Upper lobe of left lung (tissue), 6 donors: ENCODE measurements at places on chromosomes 2 and 18.

GRCh38 chr2:71457123-71457915, 4.0 kb downstream of the DYSF start:
- peaks cover 26% of the 10 kb centered on the region for H3K4me1 ChIP-seq
- no peak for DNase-seq
- H3K27me3 ChIP-seq: no peaks in the 10 kb centered on the region
- no peaks in the 10 kb centered on the region for H3K36me3 ChIP-seq
- H3K27ac ChIP-seq: no peak overlapping the region

DNA sequence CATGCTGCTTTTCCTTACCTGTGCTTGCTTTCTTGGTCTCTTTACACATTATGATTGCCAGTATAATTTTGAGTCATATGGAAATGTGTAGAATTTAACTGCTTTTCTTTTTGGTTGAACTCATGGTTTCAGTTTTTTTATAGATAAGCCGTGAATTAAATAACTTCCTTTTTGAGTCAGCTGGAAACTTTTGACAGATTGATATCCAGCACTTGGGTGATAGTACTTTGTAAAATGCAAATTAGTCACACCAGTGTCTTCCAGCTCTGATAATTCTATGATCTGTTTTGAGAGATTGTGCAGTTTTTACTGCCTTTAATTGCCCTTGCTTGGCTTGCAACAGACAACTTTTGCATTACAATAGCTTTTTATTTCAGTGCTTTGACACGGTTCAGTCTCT, 86.4 kb downstream of the NCOA1 start:
- no peak overlapping the region for H3K4me3 ChIP-seq
- H3K4me1 ChIP-seq: no peaks in the 10 kb centered on the region
- H3K36me3 ChIP-seq: no peaks in the 10 kb centered on the region
- DNase-seq: no peak
- H3K27ac ChIP-seq: no peak overlapping the region
- H3K27me3 ChIP-seq: no peaks in the 10 kb centered on the region

- no peaks in the 10 kb centered on the region for H3K27me3 ChIP-seq
- H3K27ac ChIP-seq: peak overlapping the region; percentile 50
- peaks cover 71% of the 10 kb centered on the region for H3K36me3 ChIP-seq
- H3K4me1 ChIP-seq: peaks cover 28% of the 10 kb centered on the region
Observed at GRCh38 chr2:217804791-217805667, 197.8 kb downstream of the TNS1 start.

DNA sequence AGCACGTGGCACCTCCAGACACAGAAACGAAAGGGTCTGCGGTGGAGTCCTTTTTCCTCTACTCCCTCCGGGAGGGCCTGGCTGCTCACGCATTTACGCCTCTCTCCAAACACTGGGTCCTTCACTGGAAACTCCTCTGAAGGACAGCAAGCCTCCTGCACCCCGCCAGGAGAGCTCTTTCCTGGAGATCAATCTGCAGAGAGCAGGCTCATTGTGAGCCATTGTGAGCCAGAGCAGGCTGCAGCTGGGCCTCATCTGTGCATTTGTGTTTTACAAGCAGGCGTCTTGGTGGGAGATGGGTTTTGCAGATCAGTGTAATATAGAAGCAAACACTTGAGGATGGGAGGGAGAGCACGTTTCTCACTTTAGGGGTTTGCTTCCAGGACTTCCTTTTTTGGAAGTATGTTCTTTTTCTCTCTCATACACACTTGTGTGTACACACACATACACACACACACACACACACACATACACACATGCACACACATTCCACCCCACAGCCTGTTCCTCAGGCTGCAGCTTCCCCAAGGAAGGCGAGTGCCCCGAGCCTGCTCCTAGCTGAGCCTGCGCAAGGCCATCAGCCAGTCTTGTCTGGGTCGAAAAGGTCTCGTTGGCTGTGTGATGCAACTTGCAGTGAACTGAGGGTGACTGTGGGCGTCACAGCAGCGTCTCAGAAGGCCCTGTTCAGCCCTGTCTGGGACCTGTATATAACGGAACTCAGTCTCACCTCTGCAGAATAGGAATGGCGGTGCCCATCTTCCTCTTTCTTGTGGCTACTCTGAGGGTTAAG, 163.5 kb downstream of the GLI2 start:
- H3K27me3 ChIP-seq: no peaks in the 10 kb centered on the region
- H3K27ac ChIP-seq: no peak overlapping the region
- H3K36me3 ChIP-seq: no peaks in the 10 kb centered on the region

DNA sequence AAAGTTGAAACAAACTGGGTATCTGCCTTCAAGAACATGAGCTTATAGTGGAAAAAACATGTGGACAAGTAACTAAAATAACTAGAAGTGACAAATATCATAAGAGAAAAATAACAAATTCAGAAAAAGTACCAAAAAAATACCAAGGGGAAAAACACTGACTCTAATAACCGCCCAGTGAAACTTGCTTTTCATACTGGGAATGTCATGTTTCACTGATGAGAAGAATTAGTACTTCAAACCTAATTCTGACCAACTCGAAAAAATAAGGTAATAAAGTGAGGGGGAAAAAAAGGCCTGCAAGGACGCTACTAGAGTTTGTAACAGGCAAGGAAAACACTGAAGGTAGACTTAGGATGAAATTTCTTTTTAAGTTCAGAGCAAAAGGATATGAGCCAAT, 83.6 kb downstream of the RTTN start:
- no peaks in the 10 kb centered on the region for H3K36me3 ChIP-seq
- no peaks in the 10 kb centered on the region for H3K4me1 ChIP-seq
- DNase-seq: no peak
- H3K27ac ChIP-seq: no peak overlapping the region
- no peak overlapping the region for H3K4me3 ChIP-seq

- H3K4me1 ChIP-seq: no peaks in the 10 kb centered on the region
- H3K27ac ChIP-seq: peak overlapping the region; percentile 52
Observed at GRCh38 chr2:237403024-237403882, 10.7 kb downstream of the COL6A3 start.

DNA sequence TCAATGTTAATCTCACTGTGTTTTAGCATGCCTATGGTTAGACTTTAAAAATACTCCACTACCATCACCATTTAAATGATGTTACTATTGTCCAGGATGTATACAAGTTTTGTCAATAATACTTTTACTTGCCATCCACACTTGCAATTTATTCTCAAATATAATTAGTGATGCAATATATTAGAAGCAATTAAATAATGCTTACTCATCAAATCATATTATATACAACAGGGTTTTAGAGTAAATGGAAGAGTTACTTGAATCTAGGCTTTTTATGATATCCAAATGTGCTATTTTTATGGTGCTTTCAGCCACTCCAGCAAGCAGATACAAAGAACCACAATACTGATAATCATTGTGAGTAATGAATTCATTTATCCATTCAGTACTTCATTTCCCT, 461.1 kb downstream of the TMEM182 start:
- H3K4me1 ChIP-seq: no peaks in the 10 kb centered on the region
- no peak overlapping the region for H3K4me3 ChIP-seq
- H3K27me3 ChIP-seq: no peaks in the 10 kb centered on the region
- no peaks in the 10 kb centered on the region for H3K36me3 ChIP-seq

- no peaks in the 10 kb centered on the region for H3K36me3 ChIP-seq
- no peak overlapping the region for H3K4me3 ChIP-seq
- no peaks in the 10 kb centered on the region for H3K4me1 ChIP-seq
- no peaks in the 10 kb centered on the region for H3K27me3 ChIP-seq
- DNase-seq: no peak
Observed at GRCh38 chr2:231008131-231008530, 12.2 kb downstream of the SPATA3 start.

DNA sequence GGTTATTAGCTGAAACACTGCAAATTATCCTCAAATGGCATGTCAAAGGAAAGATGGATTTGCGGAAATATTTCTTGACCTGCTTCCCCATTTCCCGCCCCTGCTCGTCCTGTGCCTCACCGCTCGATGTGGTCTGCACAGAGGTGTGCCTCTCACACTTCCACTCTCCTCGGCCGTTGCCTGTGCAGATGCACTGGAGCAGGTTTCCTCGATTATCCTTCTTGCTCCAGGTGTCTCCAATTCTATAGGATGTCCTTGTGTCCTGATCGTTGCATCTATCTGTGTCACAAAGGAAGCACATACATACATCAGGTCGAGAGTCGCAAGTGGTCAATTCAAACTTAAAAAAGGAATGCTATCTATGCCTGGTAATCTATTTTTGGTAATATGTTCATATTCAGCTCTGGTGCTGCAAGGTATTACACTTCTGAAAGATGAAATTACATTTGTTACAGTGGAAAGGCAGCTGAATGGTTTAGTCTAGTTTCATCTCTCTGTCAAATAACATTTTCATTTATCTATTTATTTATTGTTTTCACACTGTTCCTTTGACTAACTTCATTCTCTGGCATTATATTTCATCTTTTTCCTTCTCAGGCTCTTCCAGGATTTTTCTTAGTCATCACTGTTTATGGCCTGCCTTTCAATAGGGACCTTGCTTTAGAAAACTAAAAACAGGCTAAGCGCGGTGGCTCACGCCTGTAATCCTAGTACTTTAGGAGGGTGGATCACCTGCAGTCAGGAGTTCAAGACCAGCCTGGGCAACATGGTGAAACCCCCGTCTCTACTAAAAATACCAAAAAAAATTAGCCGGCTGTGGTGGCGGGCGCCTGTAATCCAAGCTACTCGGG, 7.6 kb downstream of the FN1 start:
- no peaks in the 10 kb centered on the region for H3K36me3 ChIP-seq
- peak; percentile 37 for DNase-seq
- H3K4me3 ChIP-seq: no peak overlapping the region
- H3K27ac ChIP-seq: no peak overlapping the region

- no peaks in the 10 kb centered on the region for H3K4me1 ChIP-seq
- H3K27me3 ChIP-seq: no peaks in the 10 kb centered on the region
- H3K4me3 ChIP-seq: no peak overlapping the region
- no peak for DNase-seq
- no peaks in the 10 kb centered on the region for H3K36me3 ChIP-seq
- no peak overlapping the region for H3K27ac ChIP-seq
Observed at GRCh38 chr2:240355962-240356361, 79.5 kb upstream of the GPC1 start.

GRCh38 chr2:164438490-164439205, 182.6 kb downstream of the GRB14 start:
- H3K36me3 ChIP-seq: no peaks in the 10 kb centered on the region
- no peak overlapping the region for H3K27ac ChIP-seq
- DNase-seq: no peak
- H3K4me3 ChIP-seq: no peak overlapping the region

- H3K36me3 ChIP-seq: no peaks in the 10 kb centered on the region
- H3K4me3 ChIP-seq: no peak overlapping the region
- H3K27me3 ChIP-seq: no peaks in the 10 kb centered on the region
- H3K27ac ChIP-seq: no peak overlapping the region
- DNase-seq: no peak
- no peaks in the 10 kb centered on the region for H3K4me1 ChIP-seq
Observed at GRCh38 chr2:9740382-9741073, 102.7 kb upstream of the TAF1B start.

GRCh38 chr2:176078541-176079284, 5.0 kb downstream of the EVX2 start:
- H3K27me3 ChIP-seq: peaks cover 35% of the 10 kb centered on the region
- DNase-seq: no peak
- H3K36me3 ChIP-seq: no peaks in the 10 kb centered on the region
- no peak overlapping the region for H3K27ac ChIP-seq
- no peak overlapping the region for H3K4me3 ChIP-seq

DNA sequence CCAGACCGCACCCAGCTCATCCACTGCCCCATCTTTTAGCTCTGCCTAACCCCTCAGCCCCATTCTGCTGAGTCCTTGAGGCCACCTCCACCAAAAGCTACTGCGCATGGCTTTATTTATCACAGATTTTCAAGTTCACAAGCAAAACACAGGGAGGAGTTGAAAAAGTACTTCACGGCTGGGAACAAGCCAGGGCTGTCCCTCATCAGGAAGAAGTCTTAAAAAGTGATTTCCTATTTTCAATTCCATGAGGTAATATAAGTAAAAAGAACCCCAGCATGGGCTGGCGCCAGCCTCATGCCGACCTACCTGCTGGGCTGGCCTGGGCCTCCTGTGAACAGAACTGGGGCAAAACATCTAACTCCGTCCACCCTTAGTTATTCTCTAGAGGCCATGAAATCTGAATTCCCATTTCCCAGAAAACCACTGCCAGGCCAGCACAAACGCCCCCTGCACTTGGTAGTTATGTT, 69.0 kb downstream of the POLR1A start:
- DNase-seq: no peak
- H3K27ac ChIP-seq: peak overlapping the region; percentile 96
- peaks cover 54% of the 10 kb centered on the region for H3K4me1 ChIP-seq
- no peaks in the 10 kb centered on the region for H3K27me3 ChIP-seq
